ENCODE measurements at places on chromosomes 12 and 14.
A peak's percentile ranks its signal among the peaks of the same experiment; 100 is the strongest.

DNA sequence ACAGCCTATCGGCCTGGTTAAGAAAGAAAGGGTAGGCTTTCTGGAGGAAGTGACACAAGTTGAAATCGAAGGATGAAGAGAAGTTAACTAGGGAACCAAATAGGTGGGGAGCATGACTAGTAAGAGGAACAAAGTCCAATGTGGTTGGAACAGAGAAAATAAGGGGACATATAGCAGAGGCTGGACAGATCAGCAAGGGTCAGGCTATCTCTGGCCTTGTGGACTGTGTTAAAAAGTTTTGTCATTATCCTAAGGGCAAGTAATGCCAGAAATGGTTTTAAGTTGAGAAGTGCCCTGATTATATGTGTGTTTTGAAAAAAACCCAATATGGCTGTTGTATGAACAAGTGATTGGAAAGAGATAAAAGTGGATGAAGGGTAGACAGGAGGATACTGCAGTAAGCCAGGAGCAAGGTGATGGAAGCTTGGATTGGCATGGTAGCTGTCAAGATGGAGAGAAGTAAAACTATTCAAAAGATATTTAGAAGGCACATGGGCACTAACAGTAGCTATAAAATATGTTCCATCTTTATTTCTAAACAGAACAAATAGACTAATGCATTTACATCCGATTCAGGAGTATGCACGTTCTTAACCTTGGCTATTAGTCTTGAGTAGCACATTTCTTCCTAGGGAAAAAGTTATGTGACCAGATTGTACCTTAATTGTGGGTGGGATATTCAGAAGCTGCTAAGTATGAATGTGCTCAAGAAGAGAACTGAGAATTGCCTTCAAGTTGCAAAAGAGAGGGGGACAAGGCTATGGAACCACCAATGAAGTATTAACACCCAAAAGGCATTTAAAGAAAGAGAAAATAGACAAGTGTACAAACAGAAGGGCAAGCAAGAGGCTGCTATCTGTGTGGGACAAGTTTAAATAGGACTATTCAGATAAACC, 46.8 kb upstream of the OR5AU1 start:
- no peak for DNase-seq

DNA sequence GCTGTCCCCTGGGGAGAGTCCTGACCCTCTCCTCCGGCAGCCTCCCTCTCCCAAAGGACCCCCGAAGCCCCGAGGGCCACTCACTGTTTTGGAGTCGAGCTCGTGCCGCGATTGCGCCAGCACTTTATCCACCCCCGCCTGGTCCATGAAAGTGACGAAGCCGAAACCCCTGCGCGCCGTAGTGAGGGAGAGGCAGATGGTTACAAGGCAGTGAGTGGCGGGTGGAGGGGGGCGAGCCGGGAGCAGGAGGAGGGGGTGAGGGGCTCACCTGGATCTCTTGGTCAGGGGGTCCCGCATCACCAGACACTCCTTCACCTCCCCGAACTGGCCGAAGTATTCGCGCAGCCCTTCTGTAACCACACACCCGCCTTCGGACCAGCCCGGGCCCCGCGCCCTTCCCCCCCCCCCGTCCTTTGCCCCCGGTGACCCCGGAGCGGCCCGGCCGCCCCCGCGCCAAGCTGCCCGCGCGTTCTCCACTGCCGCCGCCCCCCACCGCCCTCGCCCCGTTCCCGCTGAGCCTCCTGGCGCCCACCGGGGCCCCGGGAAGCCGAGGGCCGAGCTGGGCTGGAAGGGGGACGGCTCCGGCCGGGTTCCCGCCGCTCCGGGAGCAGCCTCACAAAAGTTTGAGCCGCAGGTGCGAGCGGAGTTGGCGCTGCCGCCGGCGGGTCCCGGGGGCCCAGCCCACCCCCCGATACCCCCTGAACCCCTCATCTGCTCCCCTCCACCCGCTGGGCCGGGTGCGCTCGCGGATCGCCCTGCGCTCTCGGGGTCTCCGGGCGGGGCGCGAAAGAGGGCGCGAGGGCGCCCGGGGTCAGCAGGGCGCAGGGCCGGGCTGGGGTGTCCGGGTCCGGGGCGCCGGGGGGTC, 808 bp downstream of the MSI1 start:
- DNase-seq: peak; percentile 12

GRCh38 chr12:87444039-87444438, 585.2 kb downstream of the C12orf50 start:
- DNase-seq: no peak

DNA sequence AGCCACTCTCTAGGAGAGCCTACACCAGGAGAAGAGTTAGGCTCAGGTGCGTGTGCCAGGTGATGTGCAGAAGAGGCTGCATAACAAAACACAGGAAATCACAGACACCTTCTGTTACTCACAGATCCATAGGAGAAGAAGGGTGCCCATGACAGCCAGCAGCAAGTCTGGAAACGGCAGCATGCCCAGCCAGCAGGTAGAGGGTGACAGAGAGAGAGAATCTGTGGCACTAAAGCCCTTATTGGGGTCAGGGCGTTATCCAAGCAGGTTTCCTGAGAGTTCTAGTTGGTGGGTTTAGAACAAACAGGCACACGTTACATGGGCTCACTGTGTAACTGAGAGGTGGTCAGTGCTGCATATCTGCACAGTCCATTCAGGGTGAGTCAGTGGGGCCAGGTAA, 14.9 kb upstream of the SLC8A3 start:
- no peak for DNase-seq

GRCh38 chr14:100486025-100486828, 101.0 kb downstream of the BEGAIN start:
- peak; percentile 46 for DNase-seq

GRCh38 chr14:106691601-106692291, 1165.4 kb downstream of the TMEM121 start:
- peak; percentile 39 for DNase-seq

- DNase-seq: no peak
These were observed 215.5 kb downstream of the DPF3 start for GRCh38 chr14:72678356-72678755.

DNA sequence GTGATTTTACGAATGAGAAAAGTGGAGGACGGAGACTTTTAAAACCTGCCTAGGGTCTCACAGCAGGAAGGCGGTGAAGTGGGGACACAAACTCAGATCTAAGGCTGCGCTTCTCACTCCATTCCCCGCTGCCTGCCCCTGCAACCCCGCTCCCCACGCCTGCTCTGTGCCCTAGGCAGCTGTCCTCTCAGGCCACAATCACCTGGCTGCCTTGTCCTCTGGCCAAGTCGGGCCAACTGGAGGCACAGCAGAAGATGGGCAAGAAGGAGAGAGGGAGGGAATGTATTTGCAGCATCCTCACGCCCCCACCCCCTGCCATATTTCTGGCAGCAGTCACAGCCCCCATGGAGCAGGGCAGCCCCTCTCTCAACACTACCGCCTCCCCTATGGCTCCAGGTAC, 94.9 kb downstream of the CHGA start:
- DNase-seq: no peak

GRCh38 chr12:106417926-106418910, 60.7 kb downstream of the POLR3B start:
- DNase-seq: no peak

- no peak for DNase-seq
These were observed 1.2 kb upstream of the ALDH1L2 start for GRCh38 chr12:105085501-105085900.

DNA sequence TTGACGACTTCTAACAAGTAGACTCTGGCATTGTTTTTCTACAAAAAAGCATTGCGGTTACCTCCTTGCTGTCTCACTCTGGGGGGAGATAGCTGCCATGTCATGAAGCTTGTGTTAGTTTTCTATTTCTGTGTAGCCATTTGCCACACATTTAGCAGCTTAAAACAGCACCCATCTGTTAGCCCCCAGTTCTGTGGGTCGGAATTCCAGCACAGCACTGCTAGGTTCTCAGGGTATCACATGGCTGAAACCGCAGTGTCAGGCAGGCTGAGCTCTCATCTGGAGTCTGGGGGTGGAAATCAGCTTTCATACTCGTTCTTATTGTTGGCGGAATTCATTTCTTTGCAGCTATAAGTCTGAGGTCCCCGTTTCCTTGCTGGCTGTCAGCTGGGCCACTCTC, 19.9 kb upstream of the STXBP6 start:
- DNase-seq: no peak

- DNase-seq: no peak
These were observed 1159.2 kb upstream of the TMEM132C start for GRCh38 chr12:127107744-127108143.

- no peak for DNase-seq
These were observed 71.5 kb downstream of the POLR3B start for GRCh38 chr12:106429043-106429552.

All from activated CD4-positive, alpha-beta T cell treated with anti-CD3 and anti-CD28 coated beads, Interleukin-2, amount 50 U/mL, for 4 hours (primary cell).